ENCODE measurements at places on chromosomes 4 and X.

- no peak for DNase-seq
- no peaks in the 10 kb centered on the region for H3K4me1 ChIP-seq
- H3K27ac ChIP-seq, result no peak overlapping the region
- H3K27me3 ChIP-seq, result no peaks in the 10 kb centered on the region
Observed at GRCh38 chrX:52118262-52118661, 49.3 kb upstream of the MAGED4B start.

DNA sequence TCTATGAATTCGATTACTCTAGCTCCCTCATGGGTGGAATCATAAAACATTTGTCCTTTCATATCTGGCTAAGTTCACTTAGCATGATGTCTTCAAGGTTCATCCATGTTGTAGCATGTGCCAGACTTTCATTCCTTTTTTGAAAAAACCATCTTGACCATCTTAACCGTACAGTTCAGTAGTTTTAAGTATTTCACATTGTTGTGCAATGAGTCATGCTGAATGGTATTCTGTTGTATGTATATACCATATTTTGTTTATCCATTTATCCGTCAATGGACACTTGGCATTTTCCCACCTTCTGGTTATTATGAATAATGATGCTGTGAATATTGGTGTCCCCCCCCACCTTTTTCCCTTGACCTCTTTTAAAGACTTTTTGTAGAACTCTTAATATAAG is 72.4 kb upstream of the TLR2 start:
- no peaks in the 10 kb centered on the region for H3K36me3 ChIP-seq
- H3K27ac ChIP-seq, result no peak overlapping the region
- peaks cover 9% of the 10 kb centered on the region for H3K4me1 ChIP-seq
- no peak overlapping the region for H3K4me3 ChIP-seq
- peak; percentile 57 for DNase-seq
- no peaks in the 10 kb centered on the region for H3K27me3 ChIP-seq

DNA sequence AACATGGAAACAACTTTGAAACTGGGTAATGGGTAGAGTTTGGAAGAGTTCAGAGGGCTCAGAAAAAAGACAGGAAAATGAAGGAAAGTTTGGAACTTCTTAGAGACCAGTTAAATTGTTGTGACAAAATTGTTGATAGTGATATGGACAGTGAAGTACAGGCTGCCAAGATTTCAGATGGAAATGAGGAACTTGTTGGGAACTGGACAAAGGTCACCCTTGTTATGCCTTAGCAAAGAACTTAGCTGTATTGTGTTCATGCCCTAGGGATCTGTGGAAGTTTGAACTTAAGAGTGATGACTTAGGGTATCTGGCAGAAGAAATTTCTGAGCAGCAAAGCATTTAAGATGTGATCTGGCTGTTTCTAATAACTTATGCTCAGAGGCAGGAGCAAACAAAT is 5.1 kb upstream of the ARL13A start:
- no peak for DNase-seq
- H3K36me3 ChIP-seq, result no peaks in the 10 kb centered on the region
- no peaks in the 10 kb centered on the region for H3K27me3 ChIP-seq
- H3K4me3 ChIP-seq, result no peak overlapping the region
- H3K27ac ChIP-seq, result no peak overlapping the region
- H3K4me1 ChIP-seq, result no peaks in the 10 kb centered on the region

DNA sequence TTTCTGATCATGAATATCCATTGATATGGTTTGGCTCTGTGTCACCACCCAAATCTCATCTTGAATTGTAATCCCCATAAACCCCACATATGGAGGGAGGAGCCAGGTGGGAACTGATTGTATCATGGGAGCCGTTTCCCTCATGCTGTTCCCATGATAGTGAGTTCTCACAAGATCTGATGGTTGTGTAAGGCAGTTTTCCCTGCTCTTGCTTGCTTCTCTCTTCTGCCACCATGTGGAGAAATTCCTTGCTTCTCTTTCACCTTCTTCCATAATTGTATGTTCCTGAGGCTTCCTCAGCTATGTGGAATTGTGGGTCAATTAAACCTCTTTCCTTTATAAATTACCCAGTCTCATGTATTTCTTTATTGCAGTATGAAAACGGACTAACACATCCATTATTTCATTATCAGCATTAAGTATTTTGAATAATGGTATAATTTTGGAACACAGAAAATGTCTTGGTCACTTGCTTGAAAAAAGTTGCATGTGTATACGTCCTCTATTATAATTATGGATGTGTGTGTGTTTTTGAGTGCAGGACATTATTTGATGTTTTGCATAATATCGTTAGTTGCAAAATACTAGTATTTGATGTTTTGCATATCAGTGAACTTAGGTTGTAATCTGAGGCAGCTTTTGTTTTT is 334.6 kb downstream of the PCDH10 start:
- no peaks in the 10 kb centered on the region for H3K27me3 ChIP-seq
- DNase-seq, result peak; percentile 45
- no peaks in the 10 kb centered on the region for H3K36me3 ChIP-seq
- H3K27ac ChIP-seq, result no peak overlapping the region
- H3K4me1 ChIP-seq, result no peaks in the 10 kb centered on the region

- no peak overlapping the region for H3K27ac ChIP-seq
- DNase-seq, result peak; percentile 61
- no peaks in the 10 kb centered on the region for H3K36me3 ChIP-seq
Observed at GRCh38 chr4:103074744-103075434, 1.7 kb downstream of the SLC9B2 start.

Data from PC-3 (cell line).